NCI-H226 (cell line): ENCODE measurements at places on chromosomes 13 and 19.

DNA sequence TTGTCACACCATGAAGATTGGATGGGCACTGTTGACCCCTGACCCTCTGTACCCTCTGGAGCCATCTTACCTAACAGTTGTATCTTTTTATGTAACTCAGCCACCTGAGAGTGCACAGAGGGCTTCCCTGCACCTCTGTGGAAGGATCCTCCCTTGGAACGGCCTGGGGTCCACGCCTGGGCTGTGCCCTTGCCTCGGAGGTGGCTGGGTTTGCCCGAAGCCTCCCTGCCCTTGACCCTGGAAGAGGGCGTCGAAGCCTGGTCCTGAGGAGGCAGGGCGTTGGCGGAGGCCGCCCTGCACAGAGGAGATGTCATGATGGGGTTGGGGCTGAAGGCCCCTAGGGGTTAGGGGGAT, 241 bp downstream of the ODAD3 start:
- no peak for DNase-seq

GRCh38 chr13:85216576-85216975, 582.6 kb downstream of the SLITRK6 start:
- DNase-seq: no peak

DNA sequence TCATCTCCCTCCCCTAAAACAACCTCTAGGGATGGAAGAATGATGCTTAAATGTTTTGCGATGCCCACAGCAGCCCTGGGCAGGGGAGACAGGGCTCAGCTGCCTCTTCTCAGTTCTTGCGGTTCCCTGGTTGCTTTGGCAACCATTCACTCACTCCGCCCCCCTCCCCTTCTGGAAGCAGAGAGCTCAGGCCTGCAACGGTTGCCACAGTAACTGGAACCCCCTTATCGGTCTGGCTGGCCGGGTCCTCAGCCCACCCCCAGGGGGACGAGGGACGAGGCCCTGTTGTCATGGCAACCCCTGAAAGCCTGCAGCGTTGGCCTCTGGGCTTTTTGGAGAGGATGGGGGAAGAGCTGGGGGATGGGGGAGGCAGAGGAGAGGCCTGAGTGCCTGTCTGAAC, 19.5 kb downstream of the NOVA2 start:
- DNase-seq: no peak

- no peak for DNase-seq
Measured at GRCh38 chr19:51524666-51525264, 6.7 kb downstream of the SIGLEC6 start.

- no peak for DNase-seq
Measured at GRCh38 chr13:24651718-24652345, 28.4 kb upstream of the ATP12A start.

GRCh38 chr13:52846567-52847321, 1.7 kb downstream of the PCDH8 start:
- DNase-seq: no peak

DNA sequence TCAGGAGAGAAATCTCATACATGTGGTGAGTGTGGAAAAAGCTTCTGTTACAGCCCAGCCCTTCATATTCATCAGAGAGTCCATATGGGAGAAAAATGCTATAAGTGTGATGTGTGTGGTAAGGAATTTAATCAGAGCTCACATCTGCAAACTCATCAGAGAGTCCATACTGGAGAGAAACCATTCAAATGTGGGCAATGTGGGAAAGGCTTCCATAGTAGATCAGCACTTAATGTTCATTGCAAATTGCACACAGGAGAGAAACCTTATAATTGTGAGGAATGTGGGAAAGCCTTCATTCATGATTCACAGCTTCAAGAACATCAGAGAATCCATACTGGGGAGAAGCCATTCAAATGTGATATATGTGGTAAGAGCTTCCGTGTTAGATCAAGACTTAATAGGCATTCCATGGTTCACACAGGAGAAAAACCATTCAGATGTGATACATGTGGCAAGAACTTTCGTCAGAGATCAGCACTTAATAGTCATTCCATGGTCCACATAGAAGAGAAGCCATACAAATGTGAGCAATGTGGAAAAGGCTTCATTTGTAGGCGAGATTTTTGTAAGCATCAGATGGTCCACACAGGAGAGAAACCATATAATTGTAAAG, 15.2 kb downstream of the ZNF221 start:
- DNase-seq: no peak

DNA sequence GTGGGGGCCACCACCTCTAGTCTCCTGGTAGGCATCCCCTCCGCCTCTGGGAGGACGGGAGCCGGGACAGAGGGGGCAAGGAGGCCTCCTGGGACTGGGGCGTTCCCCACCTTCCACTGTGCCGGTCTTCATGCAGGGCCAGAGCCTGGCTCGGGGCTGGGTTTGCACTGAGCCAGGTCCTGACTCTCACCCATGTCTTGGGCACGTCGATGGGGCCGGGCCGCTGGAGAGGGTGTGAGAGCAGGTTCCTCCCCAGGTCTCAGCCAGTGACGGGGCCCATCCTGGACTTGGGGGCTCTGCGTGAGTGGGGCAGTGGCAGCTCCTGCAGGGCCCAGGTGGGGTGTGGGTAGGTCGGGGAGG, 26.6 kb downstream of the ATP11A start:
- no peak for DNase-seq

DNA sequence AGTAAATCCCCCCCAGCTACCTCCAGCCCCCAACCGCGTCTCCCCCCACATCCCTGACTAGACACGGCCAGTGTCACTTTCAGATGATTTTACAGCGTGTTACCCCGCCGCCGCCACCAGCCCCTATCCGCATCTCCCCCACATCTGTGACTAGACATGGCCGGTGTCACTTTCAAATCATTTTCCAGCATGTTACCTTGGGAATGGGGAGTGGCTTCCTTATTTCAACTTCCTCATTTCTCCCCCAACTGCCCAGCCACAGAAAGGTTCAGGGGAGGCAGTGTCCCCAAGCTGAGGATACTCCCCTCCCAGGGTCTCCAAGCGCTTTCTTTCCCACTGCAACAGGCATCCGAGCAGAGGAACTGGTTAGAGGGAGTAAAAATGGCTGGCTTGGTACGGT, 18.4 kb downstream of the ADGRL1 start:
- no peak for DNase-seq

DNA sequence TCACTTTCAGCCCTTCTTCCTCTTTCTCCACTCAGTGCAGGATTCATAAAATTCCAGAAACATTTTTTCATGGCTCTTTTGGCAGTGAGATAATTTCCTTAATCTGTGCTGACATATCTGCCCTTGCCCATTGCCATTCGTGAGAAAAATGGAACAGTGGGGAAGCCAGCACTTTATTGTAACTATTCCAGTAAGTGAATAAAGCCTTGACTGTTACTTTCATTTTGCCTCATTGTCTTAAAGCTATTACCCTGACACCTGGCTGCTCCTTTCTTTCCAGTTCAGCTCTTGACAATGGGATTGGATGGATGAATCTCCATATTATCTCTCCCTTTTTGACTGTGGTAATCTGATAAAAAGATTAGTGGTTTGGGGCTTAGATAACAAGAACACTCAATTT, 1068.1 kb upstream of the PCDH20 start:
- DNase-seq: peak; percentile 80

- DNase-seq: no peak
Measured at GRCh38 chr19:633786-634639, 676 bp upstream of the POLRMT start.

DNA sequence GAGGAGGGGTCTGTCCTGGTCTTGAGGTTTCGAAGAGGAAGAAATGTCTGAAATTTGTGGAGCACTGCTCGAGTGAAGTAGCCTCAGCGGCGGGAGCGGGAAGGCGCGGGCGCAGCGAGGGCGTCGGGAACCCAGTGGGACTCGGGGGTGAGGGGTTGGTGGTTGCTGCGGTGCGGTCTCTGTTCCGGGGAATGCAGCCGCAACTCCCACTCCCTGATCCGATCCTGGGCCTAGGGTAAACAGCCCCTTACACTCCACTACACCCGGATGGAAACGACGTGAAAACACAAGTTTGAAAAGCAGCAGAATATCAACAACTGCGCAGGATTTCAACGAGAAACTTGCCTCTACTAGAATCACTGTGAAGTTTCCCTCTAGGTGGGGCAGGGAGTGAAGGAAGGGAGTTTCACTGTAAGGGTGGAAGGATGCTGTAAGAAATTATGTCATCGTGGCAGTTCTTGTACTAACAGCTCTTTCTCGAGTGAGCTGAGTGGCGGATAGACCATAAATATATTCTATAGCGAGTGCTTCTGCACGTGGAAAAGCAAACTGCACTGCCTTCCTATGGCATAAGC, 2.0 kb upstream of the KLF12 start:
- peak; percentile 29 for DNase-seq

- no peak for DNase-seq
Measured at GRCh38 chr13:78168981-78169380, 250.3 kb upstream of the EDNRB start.

DNA sequence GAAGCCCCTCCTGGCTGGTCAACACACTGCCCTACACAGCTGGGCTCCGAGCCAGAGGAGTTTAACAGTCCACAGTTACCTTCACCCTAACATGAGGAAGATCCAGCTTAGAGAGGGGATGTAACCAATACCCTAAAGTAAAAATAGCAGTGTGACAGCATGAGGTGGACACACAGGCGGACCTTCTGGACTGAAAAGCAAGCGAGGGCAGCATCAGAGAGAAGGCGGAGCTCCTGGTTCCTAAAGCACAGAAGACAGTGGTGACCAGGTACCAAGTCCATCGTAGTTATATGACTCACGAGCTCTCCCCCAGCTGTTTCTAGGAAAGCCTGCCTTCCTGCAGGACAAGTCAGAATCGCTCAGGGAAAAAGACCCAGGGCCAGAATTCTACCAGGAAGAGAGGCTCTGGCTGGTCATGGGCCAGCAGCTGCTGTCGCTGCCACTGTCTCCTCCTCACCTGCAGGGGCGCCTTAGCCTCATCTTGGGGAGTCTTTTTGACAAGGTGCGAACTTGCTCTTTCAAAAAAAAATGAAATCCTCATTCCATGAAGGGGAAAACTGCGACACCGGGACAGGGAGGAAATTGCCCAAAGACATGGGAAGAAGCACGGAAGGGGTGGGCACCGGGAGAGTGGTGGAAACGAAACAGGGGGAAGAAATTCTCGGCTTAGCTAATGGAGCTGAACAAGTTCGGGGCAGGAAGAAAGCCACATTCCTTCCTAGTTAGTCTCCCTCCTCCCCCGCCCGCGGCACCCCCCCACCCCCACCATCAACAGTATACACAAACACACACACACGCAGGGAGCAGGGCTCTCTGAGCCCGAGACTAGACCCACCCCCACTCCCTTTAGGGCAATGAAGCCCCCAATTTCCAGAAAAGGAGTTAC, 1.7 kb downstream of the ELL start:
- peak; percentile 89 for DNase-seq

DNA sequence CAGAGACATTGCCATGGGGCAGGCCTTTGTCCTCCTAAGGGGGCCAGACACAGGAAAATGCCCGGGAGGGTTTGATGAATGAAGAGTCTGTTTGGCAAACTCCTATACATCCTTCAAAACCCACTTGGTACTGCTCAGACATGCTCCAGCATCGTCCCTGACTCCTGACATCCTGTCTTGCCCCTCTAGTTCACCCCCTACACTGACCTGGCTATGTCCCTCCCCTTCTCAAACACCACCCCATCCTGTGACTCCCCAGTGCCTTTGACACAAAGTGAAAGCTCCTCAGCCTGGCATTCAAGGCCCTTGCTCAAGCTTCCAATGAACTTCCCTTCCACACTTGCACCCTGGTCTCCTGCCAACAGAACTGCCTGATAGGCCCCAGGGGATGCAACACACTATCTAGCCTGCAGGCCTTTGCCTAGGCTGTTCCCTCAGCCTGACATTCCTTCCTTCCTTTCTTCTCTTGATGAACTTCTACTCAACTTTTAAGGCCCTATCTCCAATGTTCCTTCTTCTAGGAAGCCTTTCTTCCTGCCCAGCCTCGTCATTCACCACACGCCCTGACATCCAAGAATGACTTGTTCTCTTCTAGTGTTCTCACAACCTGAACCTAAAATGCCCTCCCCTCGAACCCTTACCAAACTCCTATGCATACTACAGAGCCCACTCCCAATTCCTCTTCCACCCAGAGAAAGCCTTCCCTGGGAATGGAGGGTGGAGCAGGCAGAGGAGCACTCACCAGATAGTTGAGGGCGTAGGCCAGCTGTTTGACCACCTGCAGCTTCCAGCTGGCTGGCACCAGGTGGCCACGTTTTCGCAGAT, 12.4 kb downstream of the JAK3 start:
- DNase-seq: no peak

DNA sequence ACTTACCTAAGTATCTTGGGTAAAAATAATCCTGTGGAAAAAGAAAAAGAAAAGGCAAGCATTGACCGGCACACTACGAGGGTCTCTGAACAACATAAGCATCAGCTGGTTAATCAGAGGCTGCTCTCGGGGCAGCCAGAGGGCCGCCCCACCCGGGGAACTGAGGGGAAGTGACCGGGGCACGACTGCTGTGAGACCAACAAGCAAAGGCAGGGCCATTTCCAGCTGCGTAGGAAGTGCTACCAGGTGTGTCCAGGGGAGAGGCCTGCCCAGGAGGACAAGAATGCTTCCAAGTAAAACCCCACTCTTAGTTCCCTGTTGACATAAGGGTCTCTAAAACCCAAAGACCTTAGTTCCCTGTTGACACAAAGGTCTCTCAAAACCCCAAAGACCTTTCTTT, 15.9 kb downstream of the GAS6 start:
- no peak for DNase-seq

DNA sequence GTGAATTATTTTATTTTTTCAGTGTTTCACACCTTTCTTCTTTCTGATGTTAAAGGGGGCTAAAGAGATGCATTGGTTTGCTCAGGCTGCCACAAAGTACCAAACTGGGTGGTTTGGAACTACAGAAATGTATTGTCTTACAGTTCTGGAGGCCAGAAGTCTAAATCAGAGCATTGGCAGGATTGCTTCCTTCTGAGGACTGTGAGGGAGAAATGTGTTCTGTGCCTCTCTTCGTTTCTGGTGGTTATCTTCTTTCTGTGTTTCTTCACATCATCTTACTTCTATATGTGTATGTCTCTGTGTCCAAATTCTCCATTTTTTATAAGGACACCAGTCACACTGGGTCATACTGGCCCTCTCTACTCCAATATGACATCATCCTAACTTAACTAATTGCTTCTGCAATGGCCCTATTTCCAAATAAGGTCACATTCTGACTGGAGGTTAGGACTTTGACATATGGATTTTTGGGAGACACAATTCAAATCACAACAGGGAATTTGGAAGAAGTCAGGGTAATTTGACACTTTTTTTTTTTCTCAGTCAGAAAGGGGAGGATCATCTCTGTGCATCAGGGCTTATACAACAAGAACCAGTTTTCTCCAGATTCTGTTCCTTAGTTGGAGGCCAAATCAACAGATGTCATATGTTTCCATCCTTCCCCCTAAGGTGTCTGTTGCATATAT, 188.2 kb downstream of the KCNRG start:
- DNase-seq: no peak

GRCh38 chr13:106899442-106899841, 331.5 kb upstream of the ARGLU1 start:
- DNase-seq: no peak

- DNase-seq: no peak
Measured at GRCh38 chr13:28658539-28658795, 463 bp upstream of the POMP start.

GRCh38 chr13:101967781-101968180, 434.1 kb downstream of the FGF14 start:
- DNase-seq: no peak
